Endothelial cell of umbilical vein (primary cell): ENCODE measurements at places on chromosomes 11 and 22. TPM values are rescaled to one million over a fixed set of nuclear protein-coding genes. Genes with fewer than 3 reads are reported as not detected.

DNA sequence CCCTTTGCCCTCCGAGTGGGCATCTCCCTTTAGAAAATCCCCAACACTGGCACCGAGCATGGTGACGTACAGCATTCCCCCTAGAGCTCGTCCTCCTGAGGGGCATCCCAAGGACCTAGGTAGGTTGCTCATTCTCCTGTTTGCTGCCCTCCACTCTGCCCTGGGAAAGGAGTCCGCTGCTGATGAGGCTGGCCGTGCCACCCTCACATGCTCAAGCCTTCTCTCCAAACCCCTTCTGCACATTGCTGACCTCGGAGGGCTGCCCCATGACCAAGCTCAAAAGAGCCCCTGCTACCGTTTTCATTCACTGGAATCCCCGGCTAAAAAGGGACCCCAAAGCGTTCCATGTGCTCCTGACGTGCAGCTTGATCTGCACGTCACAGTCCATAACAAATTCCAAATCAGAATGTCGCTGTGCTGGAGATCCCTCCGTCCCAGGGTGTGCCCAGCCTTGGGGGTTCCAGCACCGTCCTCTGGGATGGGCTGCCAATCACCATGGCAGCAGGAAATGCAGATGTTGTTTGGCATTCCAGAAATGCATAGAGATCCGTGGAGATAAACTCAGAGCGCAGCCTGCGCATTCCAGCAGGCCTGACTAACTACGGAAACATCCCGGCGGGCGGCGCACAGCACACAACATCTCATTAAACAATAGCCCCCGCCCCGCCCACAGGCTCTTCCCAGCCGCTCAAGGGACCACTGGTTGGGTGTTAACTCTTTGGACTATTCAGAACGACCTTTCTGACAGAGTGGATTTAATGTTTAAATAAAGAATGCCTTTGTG lies 26.3 kb upstream of the GNB1L start:
- peak; percentile 96 for DNase-seq

Gene GLYAT
- not detected in 2 replicates for total RNA-seq

DNA sequence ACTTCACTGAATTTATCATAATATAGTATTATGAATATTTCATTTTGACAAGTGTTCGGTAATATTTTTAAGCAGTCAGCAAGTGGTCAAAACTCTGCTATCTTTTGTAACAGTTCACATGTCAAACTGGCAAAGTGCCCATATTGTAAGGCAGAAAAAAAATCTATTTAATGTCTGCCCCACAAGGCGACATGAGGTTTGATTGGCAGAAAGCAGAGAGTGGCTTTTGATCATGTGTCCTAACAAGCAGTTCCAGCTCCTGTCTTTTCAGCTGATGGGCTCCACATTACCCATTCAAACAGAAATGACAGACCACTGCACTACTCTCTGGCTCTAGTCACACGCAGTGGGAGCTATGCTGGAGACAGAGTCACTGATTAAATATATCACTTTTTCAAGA lies 59.0 kb downstream of the SOX6 start:
- no peak for DNase-seq

Gene PNPLA3
- 12.1 and 12.3 TPM in 2 replicates for total RNA-seq

- DNase-seq = peak; percentile 16
These were observed 2.9 kb downstream of the PLAAT3 start for GRCh38 chr11:63611395-63611747.

GRCh38 chr11:73660497-73661034 lies 14.2 kb downstream of the PLEKHB1 start:
- no peak for DNase-seq

Gene SAA4
- not detected in 2 replicates for total RNA-seq

- no peak for DNase-seq
These were observed 714.9 kb downstream of the LUZP2 start for GRCh38 chr11:25211635-25212254.

DNA sequence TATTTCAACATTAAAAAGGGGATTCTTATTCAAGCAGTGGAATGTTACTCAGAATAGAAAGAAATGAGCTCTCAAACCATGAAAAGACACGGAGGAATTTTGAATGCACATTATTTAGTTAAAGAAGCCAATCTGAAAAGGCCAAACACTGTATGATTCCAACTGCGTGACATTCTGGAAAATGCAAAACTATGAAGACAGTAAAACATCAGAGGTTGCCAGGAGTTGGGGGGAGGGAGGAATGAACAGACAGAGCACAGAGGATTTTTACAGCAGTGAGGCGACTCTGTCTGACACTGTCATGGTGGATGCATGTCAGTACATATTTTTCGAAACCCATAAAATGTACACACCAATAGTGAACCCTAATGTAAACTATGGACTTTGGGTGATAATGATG lies 22.9 kb upstream of the THY1 start:
- DNase-seq = no peak

Gene TMEM121B
- 0.33 and 0.37 TPM in 2 replicates for total RNA-seq

DNA sequence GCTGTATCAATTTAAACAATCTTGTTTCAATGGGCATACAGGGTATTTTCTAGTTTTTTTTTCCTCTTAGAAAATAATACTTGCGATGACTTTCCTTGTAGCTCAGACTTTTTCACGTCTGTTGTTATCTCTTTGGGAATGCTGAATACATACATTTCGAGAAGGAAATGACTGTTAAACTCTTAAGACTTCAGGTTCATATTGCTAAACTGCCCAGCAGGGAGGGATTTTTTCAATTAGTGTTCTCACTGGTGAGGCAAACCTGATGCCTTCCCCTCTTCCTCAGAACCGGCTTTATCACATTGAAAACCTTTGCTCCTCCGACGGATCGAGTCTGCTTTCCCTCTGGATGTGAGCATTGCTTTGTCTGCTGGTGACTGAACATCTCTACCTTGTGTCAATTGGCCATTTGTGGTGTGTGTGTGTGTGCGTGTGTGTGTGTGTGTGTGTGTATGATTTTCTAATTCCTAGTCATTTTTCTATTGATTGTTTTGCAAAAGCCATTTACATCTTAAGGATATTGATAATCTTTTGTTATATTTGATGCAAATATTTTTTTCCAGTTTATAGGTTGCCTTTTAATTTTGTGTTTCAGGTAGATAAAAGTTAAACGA lies 6.6 kb downstream of the NEAT1 start:
- DNase-seq = peak; percentile 70

- DNase-seq = no peak
These were observed 44.8 kb upstream of the CADM1 start for GRCh38 chr11:115548878-115549528.

Gene CARNS1
- 0.16 and 0.35 TPM in 2 replicates for total RNA-seq

- DNase-seq = no peak
These were observed 17.6 kb upstream of the MED17 start for GRCh38 chr11:93766504-93766903.

DNA sequence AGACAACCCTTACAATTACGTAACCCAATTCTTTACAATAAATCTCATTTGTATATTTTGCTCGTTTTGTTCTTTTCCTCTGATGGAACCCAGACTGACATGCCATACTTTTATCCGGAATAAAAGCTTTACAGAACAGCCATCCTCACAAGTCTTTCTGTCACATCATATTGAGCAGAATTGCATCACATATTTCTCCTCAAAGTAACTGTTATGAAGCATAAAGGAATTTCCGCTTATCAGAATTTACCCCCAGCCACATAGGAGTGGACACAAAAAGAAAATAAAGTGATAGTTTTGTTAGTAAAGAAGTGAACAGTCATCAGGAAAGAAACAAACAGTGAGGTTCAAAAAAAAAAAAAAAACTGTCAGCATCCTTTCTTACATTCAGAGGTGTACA lies 539.5 kb upstream of the LUZP2 start:
- DNase-seq = no peak

DNA sequence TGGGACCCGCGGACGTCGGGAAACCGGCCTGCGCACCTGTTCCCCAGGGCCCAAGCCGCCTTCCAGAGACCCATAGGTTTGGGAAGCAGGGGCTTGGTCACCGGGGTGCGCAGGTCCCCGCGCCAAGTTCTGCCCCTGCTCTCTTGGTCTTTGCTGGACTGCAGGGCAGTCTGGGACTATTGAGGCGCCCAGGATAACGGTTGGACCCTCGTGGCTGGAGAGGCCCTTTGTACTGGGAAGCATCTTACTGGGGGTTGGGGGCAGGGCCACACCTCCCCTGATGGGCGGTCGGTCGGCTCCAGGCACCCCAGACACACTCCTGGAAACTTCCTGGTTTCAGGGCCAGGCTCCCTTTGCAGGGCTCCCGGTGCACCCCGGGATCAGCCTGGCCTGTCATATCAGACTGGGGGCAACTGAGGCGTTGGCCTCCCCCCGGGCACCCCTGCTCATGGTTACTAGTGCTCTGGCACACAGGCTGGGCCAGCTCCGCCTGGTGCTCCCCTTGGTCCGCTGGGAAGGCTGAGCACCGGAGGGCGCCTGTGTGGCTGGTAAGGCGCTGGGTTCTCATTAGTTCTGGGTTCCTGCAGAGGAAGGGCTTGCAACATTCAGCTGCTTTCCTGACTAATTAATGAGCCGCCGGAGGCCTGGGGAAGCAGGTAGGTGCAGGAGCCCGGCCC lies 1250.5 kb downstream of the BRD1 start:
- DNase-seq = no peak

DNA sequence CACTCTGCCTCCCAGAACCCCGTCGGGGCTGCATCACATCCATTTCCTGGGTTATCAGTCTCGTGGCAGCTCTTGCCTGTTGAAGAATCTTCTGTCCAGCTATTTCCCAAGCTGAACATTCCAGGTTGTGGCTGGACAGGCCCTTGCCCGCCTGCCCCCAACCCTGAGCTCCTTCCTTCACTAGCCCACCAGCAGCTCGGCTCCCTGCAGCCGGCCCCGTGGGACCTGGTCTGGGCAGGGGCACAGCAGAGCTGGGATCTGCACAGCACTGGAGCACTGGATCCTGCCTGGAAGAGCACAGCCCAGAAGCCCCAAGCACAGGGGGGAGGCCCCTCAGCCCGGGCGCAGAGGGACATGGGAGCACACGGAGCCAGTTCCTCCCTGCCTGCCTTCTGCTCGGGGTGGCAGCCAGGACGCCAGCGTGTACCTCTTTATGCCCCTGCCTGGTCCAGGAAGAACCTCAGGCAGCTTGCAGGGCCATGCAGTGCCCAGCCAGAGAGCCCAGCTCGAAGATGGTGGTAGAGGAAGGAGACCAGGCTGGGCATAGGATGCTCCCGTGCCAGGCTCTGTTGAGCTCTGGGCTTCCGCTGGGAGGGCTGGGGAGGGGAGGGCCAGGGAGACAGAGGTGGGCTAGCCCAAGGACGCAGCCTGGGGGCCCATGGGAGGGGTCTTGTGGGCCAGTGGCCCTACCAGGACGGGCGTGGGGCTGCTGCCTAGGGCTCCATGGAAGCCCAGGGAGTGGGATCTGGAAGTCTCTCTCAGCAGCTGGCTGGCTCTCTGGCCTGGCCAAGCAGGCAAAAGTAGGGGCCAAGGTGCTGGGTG lies 16.6 kb upstream of the GNB1L start:
- DNase-seq = no peak

Gene RIBC2
- total RNA-seq = 5.7 TPM in 2 replicates

DNA sequence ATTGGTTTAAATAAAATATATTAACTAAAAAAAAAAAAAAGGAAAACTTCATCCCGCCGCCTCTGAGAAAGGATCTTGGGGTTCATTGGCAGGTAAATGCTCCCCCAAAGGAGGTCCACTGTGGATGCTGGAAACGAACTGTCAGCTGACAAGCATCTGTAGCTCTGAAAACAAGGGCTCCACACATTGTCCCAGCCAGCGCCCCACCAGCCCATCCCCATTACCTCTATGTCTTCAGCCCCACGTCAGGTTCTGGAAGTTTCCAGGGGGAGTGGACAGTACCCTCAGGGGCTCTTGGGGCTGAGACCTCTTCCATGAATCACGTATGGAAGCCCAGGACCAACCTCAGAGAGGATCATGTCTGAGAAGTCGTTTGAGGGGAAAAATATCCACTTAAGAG lies 66.4 kb upstream of the WNT7B start:
- no peak for DNase-seq

GRCh38 chr22:44116755-44117684 lies 63.7 kb upstream of the PARVG start:
- DNase-seq = no peak

DNA sequence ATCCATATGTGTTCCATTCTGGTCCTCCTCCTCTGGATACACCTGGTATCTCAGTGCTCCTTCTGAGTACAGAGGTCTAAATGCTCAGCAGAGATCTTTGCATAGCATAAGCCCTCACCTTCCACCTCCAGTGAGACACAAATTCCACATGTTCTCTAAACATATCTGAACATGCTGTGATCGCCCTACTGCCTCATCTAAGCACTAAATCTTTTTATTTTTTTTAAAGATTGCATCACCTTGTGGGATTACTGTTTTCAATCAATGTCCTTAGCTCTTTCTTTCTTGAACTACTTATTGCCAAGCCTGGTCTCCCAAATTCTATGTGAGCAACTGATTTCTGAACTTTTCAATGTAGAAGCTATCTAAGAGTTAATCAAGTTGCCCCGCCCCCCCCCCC lies 113.4 kb downstream of the TRPC6 start:
- DNase-seq = no peak

DNA sequence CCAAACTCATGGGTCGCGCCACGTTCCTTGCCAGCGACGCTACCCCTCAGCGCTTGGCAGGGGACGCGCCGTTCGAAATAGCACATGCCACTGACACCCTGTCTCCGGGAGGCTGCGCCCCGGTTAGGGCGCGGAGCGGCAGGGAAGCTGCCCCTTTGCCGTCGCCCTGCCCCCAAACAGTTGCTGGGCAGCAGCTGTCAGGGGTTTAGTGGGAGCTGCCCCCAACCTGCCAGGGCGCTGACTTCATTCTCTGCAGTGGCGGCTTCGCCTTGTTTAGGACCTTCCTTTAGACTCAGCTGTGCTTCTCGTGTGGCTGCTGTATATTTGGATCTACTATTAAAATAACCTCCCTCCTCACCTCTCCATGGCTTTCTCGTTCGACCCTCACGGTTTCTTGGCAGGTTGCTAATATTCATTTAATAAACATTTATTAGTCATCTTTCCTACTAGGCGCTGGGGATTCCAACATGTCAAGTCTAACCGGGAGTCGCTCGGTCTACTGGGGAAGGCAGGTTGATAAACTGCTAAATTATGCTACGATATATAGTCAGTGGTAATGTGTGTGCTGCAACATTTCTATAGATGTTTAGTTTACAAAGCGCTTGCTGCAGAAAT lies 782 bp downstream of the TMEM109 start:
- DNase-seq = peak; percentile 66

GRCh38 chr11:60844870-60845221 lies 2.9 kb downstream of the CCDC86 start:
- peak; percentile 11 for DNase-seq

DNA sequence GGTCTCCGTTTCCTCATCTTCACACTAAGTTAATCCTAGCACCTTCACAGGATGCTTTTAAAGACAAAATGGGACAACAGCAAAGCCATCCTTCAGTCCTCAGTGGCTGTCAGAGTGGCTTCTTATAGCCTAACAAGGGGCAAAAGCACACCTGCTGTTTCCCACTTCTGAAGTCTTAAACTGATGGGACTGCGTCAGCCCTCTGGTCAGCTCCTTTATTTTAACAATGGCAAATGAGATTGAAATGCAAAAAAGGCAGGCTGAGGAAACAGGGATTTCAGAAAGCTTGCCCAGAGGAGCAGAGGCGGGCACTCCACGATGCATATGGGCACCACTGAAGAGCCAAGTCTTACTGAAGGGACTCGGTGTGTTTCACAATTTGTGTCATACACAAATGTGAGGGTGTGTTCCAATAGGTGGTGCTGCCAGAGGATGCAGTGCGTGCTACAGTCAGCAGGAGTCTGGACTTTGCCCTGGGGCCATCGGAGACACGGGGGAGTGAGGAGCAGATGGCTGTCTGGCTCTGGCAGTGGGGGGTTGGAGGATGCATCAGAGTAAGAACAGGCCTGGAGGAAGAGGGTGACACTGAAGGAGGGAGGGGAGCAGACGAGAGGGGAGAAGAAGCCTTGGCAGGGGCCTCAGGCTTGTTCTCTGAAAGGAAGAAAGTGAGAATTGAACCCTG lies 47.3 kb downstream of the TENM4 start:
- DNase-seq = no peak

- DNase-seq = no peak
These were observed 35.9 kb downstream of the ARVCF start for GRCh38 chr22:19980766-19981165.

Gene TMEM191C
- 1.2 and 1.5 TPM in 2 replicates for total RNA-seq
